ENCODE measurements at places on chromosomes 12 and 14. TPM values are rescaled to one million over a fixed set of nuclear protein-coding genes. Genes with fewer than 3 reads are reported as not detected.

- H3K36me3 ChIP-seq: no peaks in the 10 kb centered on the region
- H3K27ac ChIP-seq: no peak overlapping the region
- H3K4me3 ChIP-seq: no peak overlapping the region
- no peaks in the 10 kb centered on the region for H3K27me3 ChIP-seq
- peak; percentile 47 for DNase-seq
- no peaks in the 10 kb centered on the region for H3K4me1 ChIP-seq
These were observed 112.0 kb downstream of the SLC15A5 start for GRCh38 chr12:16165506-16165905.

DNA sequence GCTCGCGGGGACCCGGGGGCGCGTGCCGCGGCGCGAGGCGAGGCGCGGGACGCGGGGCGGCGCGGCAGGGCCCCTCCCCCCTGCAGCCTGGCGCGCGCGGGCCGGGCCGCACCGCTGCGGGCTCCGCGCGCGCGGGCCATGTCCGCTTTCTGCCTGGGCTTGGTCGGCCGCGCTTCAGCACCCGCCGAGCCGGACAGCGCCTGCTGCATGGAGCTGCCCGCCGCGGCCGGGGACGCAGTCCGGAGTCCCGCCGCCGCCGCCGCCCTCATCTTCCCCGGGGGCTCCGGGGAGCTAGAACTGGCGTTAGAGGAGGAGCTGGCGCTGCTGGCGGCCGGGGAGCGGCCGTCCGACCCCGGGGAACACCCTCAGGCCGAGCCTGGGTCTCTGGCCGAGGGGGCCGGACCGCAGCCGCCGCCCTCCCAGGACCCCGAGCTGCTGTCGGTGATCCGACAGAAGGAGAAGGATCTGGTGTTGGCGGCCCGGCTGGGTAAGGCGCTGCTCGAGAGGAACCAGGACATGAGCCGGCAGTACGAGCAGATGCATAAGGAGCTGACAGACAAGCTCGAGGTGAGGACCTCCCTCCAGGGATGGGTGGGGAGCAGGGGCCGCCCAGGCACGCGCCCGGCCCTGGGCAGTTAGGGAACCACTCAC is 820 bp downstream of the BICDL1 start:
- H3K36me3 ChIP-seq: no peaks in the 10 kb centered on the region
- H3K4me1 ChIP-seq: peaks cover 3% of the 10 kb centered on the region
- peak overlapping the region; percentile 44 for H3K4me3 ChIP-seq
- no peak overlapping the region for H3K27ac ChIP-seq
- DNase-seq: peak; percentile 64

DNA sequence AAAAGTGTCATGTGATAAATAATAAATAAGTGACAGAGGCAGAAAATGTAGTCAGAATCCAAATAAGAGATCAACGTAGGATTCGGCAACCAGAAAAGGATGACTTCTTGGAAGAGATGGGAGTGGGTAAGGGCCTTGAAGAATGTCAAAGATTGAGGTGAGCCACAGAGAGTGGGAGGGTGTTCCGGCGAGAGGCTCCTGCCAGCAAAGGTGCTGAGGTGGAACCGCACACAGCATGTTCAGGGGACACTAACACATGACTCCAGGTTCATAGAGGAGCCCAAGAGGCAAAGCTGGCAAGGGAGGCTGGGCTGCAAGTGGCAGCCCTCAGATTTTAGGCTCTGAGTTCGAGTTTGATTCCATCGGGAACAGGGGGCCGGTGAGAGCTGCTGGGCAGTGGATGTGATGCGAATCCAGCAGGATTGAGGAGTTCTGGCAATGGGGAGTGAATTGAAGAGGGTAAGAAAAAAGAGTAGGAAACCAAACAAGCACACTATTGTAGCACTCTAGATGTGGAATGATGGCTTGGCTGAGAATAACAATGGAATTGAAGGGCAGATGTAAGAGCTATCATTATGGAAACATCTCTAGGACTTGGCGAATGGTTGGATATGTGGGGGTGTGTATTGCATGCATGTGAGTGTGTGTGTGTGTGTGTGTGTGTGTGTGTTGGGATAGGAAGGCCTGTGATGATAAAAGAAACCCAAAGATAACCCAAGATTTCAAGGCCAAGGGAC is 36.5 kb downstream of the LRRC74A start:
- H3K4me3 ChIP-seq: no peak overlapping the region
- H3K4me1 ChIP-seq: no peaks in the 10 kb centered on the region
- H3K27me3 ChIP-seq: peaks cover 49% of the 10 kb centered on the region
- DNase-seq: no peak

GRCh38 chr14:74528406-74528805 is 34.8 kb downstream of the ISCA2 start:
- no peaks in the 10 kb centered on the region for H3K36me3 ChIP-seq
- no peaks in the 10 kb centered on the region for H3K27me3 ChIP-seq
- H3K4me1 ChIP-seq: peaks cover 17% of the 10 kb centered on the region
- no peak overlapping the region for H3K27ac ChIP-seq
- H3K4me3 ChIP-seq: no peak overlapping the region
- DNase-seq: no peak

- no peak overlapping the region for H3K27ac ChIP-seq
- H3K27me3 ChIP-seq: no peaks in the 10 kb centered on the region
- DNase-seq: peak; percentile 7
- no peaks in the 10 kb centered on the region for H3K4me1 ChIP-seq
- no peak overlapping the region for H3K4me3 ChIP-seq
These were observed 82.7 kb downstream of the GRIP1 start for GRCh38 chr12:66596199-66596598.

GRCh38 chr12:100157427-100157821 is 14.8 kb upstream of the BLTP3B start:
- no peaks in the 10 kb centered on the region for H3K4me1 ChIP-seq
- H3K4me3 ChIP-seq: no peak overlapping the region
- no peaks in the 10 kb centered on the region for H3K36me3 ChIP-seq
- H3K27ac ChIP-seq: no peak overlapping the region

- H3K4me3 ChIP-seq: no peak overlapping the region
- no peak overlapping the region for H3K27ac ChIP-seq
- H3K4me1 ChIP-seq: no peaks in the 10 kb centered on the region
- H3K27me3 ChIP-seq: no peaks in the 10 kb centered on the region
- no peaks in the 10 kb centered on the region for H3K36me3 ChIP-seq
These were observed 1297.7 kb downstream of the AACS start for GRCh38 chr12:126362964-126363363.

- peaks cover 1% of the 10 kb centered on the region for H3K27me3 ChIP-seq
- H3K4me3 ChIP-seq: no peak overlapping the region
- H3K36me3 ChIP-seq: no peaks in the 10 kb centered on the region
- H3K4me1 ChIP-seq: no peaks in the 10 kb centered on the region
These were observed 271.6 kb upstream of the RTL1 start for GRCh38 chr14:101174980-101175606.

GRCh38 chr14:101490771-101491170 is 70.5 kb upstream of the DIO3 start:
- peaks cover 3% of the 10 kb centered on the region for H3K27me3 ChIP-seq
- no peaks in the 10 kb centered on the region for H3K4me1 ChIP-seq
- no peaks in the 10 kb centered on the region for H3K36me3 ChIP-seq
- no peak overlapping the region for H3K4me3 ChIP-seq
- no peak for DNase-seq

- DNase-seq: peak; percentile 23
- H3K4me1 ChIP-seq: no peaks in the 10 kb centered on the region
- H3K36me3 ChIP-seq: no peaks in the 10 kb centered on the region
- H3K27me3 ChIP-seq: no peaks in the 10 kb centered on the region
- no peak overlapping the region for H3K27ac ChIP-seq
- no peak overlapping the region for H3K4me3 ChIP-seq
These were observed 12.4 kb upstream of the SLC6A15 start for GRCh38 chr12:84924981-84925380.

Gene KRT72
- not detected for total RNA-seq

DNA sequence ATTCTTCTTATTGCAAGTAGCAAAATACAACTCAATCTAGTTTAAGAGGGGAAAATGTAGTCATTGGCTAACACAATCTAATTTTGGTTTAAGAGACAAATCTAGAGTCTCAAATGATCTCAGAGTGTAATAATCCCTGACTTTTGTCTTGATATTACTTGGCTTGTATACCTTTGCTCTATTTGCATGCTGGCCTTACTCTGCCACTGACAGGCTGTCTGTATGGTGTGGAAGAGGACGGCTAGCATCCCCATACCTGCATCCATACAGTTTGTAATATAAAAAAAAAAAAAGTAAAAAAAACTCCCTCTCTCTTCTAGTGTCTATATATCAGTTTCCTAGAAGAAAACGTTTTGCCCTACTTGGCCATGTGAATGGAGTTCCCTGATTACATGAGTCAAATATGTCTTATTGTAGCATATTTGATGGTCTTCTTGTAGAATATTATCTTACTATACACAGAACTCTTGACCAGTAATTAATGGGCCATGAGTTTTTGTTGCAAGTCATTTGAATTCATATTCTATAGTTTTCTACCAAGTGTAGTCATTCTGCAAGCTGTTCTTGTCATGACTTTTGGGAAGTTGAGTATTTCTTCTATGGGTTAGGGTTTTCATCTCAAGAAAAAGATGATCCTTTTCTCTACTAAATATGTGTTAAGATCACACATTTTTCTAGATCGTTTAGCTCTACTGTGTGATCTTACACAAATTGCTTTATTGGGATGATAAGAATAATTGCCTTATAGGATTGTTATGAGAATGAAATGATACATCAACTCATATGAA is 8.2 kb downstream of the HIF1A start:
- H3K4me3 ChIP-seq: no peak overlapping the region
- no peak for DNase-seq
- H3K27me3 ChIP-seq: no peaks in the 10 kb centered on the region
- peaks cover 1% of the 10 kb centered on the region for H3K36me3 ChIP-seq

Gene UNC119B
- 8.4 TPM for total RNA-seq
